Renal pelvis (tissue), 12 donors: ENCODE measurements at places on chromosomes 6 and 20.

GRCh38 chr6:107968081-107968480 is 10.1 kb upstream of the SEC63 start:
- no peak for DNase-seq

GRCh38 chr20:10621149-10621548 is 52.6 kb downstream of the JAG1 start:
- no peak for DNase-seq

DNA sequence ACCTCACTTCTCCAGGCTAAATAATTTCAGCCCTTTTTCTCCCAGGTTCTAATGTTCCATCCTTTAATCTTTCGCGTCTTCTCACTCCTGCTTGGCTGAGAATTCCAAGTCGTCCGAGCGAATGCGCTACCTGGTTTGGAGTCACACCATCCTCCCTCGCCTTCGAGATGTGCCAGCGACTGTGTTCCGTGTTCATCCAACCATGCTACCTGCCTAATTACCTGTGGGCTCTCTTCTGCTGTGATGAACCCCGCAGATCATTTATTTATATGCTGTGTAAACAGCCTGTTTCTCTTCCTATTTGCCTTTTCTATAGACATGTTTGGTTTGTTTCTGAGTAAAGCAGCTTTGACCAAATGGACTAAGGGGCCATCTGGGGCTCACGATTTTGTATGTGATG is 83.5 kb upstream of the TMEM181 start:
- no peak for DNase-seq

- no peak for DNase-seq
Measured at GRCh38 chr6:45717027-45717426, 298.6 kb downstream of the CLIC5 start.

DNA sequence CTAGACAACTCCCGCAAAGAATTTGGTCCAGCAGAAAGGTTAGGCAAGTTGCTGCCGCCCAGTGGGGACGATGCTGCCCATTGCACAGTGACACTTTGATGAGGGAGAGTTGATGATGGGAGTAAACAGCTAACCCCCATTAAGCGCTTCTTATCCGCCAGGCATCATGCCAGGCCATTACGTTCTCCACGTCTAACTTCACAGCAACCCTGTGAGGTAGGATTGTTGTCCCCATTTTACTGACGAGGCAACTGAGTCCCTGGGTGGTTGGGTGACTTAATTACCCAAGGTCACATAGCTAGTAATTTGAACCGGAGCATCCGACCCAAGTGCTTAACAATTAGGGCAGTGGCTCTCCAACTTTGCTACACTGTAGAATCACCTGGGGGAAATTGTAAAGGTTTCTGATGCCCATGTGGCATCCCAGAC is 738 bp downstream of the RALGAPB start:
- peak; percentile 30 for DNase-seq

DNA sequence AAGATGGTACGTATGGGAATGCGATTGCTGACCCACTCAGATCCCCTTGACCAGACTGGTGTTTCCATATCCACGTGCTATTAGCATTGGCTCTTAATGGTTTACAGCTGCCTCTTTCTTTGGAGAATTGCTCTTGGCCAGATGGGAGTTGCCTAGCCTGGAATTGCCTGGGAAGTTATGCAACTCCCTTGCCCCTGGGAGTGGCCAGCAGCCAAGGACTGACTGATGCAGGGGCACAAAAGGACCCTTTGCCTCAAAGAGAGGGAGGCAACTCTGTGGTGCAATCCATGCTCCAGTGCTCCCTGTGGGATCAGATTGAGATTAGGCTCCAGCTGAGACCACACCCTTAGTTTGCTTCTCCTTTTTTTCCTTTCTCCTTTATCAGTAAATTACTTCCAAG is 203.5 kb upstream of the JAG1 start:
- no peak for DNase-seq

DNA sequence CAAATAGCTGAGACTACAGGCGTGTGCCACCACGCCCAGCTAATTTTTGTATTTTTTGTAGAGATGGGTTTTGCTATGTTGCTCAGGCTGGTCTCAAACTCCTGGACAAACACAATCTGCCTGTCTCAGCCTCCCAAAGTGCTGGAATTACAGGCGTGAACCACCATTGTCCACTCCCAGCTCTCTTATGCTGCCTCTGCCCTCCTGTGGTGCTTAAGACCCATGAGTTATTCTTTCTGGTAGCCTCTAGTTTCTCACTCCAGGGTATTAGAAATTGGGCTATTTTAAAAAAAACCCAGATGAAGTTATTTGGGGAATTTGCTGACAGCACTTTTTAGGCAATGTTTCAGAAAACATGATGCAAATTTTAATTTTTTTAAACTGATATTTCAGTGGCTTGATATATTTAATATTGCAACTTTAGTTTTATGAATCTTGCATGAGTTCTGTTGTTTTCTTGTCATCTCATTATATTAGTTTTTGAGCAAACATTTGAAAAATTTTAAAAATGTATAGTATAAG is 114.0 kb upstream of the FOXO3 start:
- DNase-seq: no peak

DNA sequence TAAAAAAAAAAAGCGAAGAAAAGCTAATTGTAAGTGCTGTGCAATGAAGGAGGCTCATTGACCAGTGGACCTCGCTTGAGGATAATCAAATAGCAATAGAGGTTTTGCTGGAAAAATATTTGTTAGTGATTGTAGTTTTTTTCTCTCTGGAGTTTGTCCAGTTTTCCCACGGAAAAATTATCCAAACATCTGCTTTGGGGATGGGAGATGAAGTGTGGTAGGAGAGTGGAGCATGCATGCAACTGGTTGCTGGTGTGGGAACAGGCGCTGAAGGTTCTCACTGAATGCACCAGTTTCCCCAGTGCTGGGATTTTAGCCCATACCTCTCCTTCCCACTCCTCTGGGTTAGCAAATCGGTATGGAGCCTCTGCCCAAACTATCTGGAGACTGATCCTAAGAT is 281.7 kb upstream of the TAB2 start:
- no peak for DNase-seq

DNA sequence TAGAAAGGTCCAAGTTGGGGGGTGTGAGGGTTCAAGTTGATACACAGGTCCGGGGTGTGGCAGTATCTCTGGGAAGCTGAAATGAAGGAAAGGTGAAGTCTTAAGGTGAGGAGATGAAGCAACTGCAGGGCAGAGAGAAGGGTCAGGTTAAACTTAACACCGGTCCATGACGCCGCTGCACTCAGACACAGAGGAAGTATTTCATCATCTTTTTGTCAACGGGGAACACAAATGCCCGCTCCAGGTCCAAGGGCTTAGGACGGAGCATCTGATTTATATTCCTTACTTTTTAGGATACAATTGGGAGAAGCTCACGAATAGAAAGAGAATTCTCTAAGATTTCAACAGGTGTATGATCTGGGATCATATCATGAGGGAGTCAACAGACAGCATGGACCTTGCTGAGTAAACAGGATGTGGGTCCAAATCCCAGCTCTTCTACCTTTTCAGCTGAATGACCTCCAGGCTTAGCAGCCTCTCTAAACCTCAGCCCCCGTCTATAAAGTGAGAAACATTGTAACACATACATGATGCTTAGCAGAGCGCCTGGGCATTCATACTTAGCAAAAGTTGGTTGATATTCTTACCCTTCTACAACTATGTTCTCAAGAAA is 197.5 kb downstream of the ATXN1 start:
- DNase-seq: no peak

DNA sequence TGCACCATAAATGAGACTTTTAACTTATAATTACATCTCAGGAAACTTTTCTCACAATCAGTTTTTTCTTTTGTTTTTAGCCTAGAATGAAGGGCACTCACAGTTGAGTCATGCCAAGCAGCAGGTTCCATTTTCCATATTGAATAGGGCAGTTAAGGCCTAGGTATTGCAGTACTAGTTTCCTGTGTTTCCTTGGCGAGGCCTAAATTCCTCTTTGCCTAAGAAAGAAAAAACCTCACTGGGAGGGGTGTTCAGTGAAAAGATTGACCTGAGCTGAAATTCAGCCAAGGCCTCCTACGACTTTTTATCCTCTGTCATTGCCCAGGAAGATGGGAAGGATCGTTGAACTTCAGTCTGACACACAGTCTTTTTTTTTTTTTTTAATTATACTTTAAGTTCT is 85.5 kb downstream of the IMPG1 start:
- DNase-seq: no peak

DNA sequence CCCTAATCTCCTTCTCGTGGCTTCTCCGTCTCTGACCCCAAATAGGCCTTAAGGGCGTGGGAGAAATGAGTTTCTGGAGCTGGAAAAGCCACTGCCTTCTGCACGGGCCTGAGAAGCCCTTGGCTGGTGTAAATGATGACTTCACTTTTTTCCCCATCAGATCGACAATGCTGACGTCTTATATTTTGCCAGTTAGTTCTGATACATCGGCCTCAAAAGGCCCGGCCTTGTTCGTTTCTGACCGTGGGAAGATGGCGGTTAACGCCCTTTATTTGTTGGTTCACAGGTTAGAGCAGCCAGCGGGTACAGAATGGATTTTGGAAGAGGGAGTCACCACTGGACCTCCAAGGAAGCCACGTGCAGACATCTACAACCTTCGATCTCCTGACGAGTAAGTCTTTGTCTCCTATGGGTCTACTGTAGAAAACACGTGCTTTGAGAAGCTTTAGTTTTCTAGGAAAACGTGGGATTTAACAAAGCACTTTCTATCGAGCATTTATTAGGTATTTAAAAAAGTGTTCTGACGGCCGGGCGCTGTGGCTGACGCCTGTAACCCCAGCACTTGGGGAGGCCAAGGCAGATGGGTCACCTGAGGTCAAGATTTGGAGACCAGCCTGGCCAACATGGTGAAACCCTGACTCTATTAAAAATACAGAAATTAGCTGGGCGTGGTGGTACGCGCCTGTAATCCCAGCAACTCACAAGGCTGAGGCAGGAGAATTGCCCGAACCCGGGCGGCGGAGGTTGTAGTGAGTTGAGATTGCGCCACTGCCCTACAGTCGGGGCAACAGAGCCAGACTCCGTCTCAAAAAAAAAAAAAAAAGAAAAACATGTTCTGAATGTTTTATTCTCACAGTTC is 1.2 kb upstream of the ZNFX1 start:
- no peak for DNase-seq

DNA sequence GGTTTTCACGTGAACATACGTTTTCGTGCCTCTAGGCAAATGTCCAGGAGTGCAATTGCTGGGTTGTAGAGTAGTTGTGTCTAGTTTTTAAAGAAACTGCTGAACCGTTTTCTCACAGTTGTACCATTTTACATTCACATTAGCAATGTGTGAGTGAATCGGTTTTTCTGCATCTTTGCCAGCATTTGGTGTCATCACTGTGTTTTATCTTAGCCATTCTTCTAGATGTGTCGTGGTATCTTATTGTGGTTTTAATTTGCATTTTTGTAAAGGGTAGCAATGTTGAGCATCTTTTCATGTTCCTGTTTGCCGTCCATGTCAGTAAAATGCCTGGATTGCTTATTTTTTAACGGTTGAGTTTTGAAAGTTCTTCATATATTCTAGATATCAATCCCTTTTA is 10.2 kb downstream of the DOK5 start:
- DNase-seq: no peak

DNA sequence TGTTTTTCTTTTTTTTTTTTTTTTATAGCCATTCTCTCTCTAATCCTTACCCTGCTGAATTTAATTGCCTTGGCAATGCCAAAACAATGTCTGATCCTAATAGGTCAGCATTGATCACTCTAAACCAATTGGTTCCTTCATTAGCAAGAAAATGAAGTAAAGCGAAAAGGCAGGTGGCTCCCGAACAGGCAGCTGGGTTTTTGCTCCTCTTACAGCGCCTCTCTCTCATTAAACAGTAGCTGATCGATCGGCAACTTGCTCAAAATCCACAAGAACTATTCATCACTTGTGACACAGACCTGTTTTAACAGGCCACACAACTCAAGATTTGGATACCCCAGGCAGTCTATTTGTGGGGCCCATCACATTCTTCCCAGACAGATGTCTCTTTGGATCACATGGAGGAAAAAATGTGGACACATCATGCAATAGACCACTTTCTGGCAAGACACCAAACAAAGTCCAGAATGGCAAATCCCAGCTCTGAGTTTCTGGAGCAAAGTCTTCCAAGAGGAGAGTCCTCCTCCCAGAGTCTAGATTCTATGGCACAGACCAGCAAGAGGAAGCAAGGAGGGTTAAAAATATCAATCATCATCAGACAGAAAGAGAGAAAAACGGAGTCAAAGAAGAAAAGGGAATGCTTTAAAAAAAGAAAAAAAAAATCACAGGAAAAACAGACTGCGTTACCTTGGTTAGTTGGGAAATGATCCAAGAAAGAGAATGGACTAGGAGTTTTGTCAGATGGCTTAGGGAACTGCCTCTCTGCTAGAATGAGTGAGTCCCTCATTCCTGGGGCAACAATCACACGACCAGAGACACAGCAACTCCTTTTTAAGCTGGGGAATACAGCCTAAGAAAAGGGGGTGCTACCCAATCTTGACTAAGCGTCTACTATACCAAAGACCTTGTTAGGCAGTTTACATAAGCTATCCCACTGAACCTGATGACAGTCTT is 247.8 kb downstream of the BTBD9 start:
- no peak for DNase-seq

DNA sequence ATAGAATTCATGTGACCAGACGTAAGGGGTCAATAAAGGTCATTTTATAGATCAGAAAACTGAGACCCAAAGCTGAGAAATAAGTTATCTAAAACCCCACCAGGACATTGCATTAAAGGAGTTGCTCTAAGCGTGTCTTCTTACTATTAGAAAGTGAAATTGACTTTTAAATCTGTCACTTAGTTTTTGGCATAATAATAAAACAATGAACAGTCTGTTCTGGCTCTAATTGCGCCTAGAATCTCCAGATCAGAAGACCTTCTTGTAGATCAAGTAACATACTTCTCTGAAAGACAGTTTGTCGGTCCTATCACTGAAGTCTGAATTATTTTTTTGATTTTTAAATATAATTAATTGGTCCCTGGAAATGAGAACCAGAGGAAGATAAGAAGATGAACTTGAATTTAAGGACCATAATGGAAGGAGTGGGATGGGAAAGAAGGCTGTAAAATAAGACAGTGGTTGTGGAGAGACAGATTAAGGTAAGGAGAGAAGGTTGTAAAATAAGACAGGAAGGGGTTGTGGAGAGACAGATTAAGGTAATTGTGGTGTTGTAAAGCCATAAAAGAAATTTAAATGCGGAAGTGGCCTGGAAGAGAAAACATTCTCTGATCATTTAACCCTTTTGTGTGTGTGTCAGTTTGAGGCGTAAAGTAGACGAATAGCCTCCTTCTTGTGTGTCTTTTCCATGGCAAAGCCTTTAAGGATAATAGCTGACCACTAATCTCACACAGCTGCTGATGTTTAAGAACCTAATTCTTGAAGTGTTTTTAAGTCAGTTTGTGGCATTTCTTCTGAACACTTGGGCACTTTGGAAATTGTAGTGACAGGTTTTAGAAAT is 20.1 kb downstream of the TOP1 start:
- no peak for DNase-seq
